Activated naive CD4-positive, alpha-beta T cell treated with anti-CD3 and anti-CD28 coated beads, Interleukin-2, amount 50 U/mL, for 16 hours (primary cell): ENCODE measurements at places on chromosomes 12 and 14.
A peak's percentile ranks its signal among the peaks of the same experiment; 100 is the strongest.

GRCh38 chr12:53807322-53807860 lies 55.6 kb upstream of the CISTR start:
- DNase-seq, result no peak

DNA sequence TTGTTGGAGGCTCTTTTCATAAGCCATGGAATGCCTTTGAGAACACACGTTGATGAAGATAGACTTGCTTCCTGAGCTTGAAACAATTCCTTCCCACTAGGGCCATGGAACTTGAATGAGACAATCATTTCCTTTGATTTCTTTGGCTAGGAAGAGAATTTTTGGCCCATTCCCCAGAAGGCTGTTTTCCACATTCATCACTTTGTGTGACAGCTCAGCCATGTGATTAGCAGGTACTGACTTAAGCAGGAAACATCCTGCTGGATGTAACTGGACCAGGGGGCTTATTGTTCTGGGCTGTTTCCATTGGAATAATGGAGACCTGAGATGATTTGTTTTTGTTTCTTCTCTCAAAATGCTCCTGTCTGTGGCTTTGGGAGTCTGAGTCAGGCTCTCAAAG lies 469.8 kb upstream of the SEL1L start:
- no peak for DNase-seq

DNA sequence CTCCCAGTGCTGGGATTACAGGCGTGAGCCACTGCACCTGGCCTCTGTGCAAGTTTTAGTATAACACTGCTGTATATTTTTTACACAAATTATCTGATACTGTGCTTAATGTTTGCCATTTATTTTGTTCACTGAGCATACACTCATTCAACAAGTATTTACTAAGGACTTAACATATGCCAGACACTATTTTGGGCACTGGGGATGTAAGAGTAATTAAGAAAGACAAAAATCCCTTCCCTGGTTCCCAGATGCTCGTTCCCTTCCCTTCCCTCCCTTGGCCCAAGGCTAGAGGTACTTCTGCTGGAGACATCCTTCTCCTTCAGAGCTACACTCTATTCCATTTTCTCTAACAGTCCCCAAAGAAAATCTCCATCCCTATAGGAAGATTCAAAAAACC lies 12.5 kb downstream of the CIT start:
- DNase-seq, result no peak

DNA sequence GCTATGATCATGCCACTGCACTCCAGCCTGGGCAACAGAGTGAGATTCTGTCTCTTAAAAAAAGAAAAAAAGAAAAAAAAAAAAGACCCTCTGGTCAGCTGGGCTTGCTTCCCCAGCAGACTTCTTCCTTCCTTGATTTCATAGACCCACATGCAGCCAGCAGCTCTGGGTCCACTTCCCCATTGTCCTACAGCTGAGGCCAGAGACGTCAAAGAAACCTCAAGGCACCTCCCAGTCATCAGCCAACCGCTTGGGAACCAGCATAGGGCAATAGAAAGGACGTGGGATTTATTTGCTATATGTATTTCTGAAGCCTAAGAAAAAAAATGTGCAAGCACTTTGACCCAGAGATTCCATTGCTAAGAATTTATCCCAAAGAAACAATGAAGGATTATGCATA lies 35.4 kb upstream of the SPPL3 start:
- no peak for DNase-seq

DNA sequence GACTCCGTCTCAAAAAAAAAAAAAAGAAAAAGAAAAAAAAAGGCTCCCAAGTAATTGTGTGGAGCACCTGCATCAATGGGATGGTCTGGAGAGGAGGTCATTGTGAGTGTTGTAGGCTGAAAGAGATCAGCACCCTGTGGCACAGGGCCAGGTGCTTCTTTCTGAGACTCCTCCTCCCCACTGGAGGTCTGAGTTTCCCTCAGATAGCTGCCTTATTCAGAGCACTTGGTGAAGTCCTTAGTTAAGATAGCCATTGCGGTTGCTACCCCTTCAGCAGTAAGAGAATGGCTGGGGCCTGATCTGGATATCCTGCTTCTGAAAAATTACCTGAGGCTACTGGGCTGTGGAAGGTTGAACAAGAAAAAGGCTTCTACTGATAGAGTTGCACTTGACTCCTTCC lies 69.8 kb downstream of the ANO6 start:
- DNase-seq, result no peak

DNA sequence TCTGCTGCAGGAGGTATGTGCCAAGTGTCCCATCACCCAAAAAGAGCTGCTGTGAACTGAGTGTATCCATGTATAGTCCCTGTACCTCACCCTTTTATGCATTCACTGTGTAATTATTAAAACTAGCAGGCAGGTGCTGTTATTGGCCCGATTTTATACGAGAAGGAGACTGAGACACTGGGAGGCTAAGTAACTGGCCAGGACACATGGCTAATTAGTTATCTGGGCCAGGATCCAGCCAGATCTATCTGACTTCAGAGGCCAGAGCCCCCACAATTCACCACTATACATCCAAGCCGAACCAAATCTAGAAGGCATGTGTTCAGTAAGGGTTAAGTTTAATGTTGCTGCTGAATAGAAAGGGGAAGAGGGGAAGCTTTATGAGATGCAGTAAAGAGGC lies 73.4 kb downstream of the FRMD6 start:
- no peak for DNase-seq

GRCh38 chr12:53651737-53652136 lies 24.1 kb downstream of the ATP5MC2 start:
- DNase-seq, result no peak

GRCh38 chr12:112046003-112046402 lies 32.8 kb downstream of the ERP29 start:
- DNase-seq, result no peak

DNA sequence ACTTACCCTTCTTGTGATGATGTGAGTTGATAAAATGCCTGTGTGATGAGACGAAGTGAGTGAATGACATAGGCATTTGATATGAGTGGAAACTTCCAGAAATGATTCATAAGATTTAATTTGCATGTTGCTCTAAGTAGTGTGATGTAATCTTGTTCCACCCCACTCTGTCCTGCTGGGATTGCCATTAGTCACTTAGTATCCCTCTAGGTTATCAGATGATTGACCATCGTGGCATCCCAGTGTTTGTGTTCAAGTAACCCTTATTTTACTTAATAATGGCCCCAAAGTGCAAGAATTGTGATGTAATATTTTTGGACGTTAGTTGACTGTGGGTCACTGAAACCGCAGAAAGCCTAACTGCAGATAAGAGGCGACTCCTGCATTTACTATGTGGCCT lies 214.4 kb upstream of the DIO2 start:
- no peak for DNase-seq

GRCh38 chr14:59583755-59584154 lies 7.1 kb upstream of the CCDC175 start:
- no peak for DNase-seq

DNA sequence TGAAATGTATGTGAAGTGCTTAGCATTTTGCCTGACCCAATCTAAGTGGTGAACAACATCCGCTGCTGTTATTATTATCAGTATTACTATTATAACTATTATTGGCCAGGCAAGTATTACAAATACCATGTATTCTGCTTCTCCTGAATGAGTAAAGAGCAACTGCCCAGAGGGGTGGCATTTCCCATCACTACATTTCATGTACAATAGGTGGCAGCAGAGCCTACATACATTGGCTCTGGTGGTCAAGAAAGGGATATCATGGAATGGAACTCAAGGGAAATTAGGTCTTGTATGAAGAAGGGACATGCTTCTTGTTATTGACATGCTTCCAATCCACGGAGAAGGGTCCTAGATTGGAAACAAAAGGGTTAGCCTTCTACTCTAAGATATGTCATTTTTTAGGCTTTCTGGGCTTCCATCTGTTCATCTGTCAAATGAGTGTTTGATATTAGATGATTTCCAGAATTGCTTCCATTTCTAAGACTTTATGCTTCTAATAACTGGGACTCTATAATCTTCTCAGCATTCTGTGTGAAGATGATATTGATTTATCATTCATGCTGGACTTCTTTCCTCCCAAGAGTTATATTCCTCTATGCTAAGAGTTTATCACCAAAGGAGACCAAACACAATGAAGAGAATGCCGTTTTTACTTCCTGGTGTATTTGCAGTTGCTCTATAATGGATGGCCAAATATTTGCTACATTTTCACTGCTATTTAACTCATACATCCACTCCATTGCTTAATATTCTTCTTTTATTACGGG lies 239.1 kb downstream of the SSPN start:
- DNase-seq, result no peak

DNA sequence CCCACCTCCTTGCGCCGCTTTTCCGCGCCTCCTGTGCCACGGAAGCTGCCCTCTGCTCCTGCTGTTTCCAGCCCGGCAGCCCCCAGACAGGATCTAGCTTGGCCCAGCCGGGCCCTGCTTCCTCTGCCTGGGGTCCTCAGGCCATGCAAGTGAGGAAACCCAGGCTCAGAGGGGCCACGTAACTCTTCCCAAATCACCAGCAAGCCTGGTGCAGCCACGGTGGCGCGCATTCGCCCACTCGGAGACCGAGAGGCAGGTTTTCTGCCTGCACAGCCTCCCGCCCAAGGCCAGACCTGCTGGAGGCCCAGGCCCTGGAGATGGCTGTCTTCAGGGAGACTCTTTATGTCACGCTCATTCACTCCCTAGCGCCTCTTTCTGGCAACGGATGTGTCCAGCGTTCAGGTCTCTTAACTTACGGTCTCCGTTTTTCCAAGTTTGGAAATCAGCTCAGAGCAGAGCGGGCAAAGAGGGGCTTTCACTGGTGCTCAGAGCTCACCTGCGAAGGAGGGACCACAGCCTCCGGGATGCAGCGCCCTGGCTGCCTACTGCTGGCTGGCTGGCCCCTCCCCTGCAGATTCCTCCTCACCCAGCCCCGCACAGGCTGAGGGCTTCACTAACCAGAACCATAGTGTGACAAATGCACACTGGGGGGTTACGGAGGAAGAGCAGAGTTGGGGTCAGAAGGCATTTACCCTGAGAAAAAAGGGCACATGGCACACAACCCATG lies 20.6 kb upstream of the CEP170B start:
- no peak for DNase-seq

- DNase-seq, result no peak
Observed at GRCh38 chr12:16435875-16436554, 88.6 kb downstream of the MGST1 start.

GRCh38 chr14:36439766-36440165 lies 80.3 kb downstream of the NKX2-1 start:
- no peak for DNase-seq

DNA sequence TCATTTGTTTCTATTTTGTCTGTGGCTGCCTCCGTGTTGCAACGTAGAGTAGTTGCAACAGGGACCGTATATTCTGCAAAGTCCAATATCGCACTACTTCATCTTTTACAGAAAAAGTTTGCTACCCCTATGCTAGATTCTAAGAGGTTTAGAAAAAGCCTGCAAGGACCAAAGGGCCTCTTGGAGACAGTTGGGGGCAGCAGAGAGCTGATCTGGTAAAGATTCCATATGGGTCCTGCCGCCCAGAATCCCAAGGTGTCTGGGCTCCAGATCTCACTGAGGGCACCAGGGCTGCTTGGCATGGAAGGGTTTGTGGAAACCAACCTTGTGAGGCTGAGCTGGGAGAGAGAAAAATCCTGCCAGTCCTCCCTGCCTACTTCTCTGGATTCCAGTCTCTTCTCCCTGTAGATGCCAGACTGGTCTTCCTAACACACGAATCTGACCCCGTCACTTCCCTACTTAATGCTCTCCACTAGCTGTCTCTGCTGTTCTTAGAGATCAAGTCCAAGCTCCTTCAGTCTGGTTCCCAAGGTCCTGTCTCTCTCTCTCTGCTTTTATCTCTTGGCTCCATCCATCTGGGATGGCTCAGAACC lies 74.6 kb downstream of the GLRX5 start:
- no peak for DNase-seq

- DNase-seq, result no peak
Observed at GRCh38 chr14:92830902-92831301, 36.8 kb downstream of the GOLGA5 start.

GRCh38 chr12:101839324-101840283 lies 8.8 kb upstream of the GNPTAB start:
- peak; percentile 69 for DNase-seq

DNA sequence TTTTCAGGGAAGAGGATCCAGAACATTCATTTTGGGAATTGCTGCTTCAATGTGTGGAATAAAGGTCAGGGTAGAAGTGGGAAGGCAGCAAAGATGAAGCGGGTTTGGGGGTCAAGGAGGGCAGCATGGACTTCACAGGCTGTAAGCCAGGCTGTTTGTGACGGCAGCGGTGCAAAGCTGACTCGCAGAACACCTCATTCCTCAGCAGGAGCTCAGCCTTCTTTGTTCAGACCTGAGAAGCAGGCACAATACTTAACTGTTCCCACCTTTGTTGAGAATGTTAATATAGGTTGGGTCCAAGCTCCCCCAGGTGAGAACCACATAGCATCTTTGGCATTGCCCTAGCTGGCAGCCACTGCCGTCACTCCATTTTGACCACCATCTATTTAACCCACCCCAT lies 16.7 kb downstream of the GRIN2B start:
- no peak for DNase-seq

DNA sequence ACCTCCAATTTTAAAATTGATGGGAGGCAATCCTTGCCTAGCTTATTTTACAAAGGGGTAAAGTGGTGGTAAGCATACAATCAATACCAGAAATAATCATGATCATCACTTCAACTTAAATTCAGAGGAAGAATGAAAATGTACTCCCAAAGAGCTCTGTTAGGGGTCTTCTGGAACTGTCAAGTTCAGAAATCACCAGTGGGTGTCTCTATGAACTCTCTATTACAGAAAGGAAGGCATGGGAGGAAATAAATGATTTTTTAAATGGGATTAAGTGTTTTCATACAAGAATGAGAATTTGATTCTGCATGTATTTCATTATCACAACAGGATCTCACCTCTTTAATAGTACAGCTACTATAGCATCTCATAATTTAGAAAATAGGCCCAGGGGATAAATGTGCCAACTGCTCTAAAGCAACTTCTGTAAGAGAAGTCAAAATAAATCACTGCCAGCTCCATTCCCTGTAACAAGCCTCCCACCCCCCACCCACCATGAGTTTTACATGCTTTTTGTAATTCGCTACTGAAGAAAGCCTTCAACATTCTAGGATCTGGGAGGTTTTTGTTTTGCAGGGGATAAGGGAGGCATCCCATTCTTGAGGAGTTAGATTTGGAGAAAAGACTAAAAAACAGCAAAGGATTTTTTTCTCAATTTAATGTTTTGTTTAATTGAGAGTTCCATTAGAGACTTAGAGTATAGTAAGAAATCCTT lies 9.7 kb downstream of the DCP1B start:
- no peak for DNase-seq

DNA sequence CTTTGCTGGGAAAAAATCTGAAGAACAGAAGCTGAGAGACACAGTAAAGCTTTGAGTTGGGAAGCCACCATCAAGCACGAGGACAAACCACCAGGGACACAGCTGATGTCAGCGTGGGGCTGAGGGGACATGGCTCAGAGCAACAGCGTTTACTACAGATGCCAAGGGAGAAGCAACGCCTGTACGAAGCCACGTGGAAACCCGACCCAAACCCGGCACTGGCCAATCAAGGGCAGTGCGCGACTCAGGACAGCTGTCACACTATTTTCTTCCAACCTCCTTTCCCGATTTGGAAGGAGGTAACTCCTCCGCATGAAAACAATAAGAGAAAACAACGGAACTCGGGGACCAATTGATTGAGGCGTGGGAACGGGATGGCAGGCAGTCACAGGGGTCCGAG lies 20.2 kb upstream of the CHGA start:
- no peak for DNase-seq
